ENCODE measurements at places on chromosomes 7 and 10.

DNA sequence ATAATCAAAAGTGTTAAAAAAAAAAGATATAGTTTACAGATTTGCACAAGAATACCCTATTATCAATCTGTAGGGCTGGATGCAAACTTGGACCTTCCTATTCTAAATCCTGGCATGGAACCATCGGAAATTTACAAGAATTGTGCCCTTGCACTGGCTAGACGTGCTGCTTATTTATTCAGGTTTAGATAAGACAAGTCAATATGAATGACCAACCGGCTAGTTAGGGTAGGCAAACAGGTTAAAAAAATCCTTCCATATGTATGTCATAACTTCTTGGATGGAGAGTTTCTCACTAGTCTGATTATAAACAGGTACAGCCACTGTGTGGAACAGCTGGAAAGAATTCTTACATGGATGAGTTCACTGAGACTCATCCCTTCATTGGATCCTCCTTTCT, 41.4 kb downstream of the PKD1L1 start:
- no peak for DNase-seq

GRCh38 chr7:26546508-26547053, 254.9 kb downstream of the SNX10 start:
- DNase-seq: no peak

- no peak for DNase-seq
Measured at GRCh38 chr10:131959841-131960240, 21.9 kb downstream of the BNIP3 start.

GRCh38 chr10:113474752-113475151, 78.1 kb upstream of the HABP2 start:
- DNase-seq: no peak

DNA sequence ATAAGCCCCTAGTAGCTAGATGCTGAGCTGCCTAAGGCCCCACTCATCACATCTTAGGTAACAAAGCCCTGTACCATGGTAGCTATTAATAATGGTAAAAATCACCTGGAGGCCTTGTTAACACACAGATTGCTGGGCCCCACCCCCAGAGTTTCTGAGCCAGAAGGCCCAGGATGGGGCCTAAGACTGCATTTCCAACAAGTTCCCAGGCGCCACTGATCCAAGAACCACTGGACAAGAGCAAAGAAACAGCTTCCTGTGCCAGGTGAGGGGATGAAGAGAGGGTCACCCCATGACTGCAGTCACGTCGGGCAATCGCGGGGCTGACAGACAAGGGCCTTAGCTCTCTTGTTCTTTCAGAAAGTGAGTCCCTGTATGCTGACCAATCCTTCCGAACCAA, 46.8 kb downstream of the ACSM6 start:
- DNase-seq: no peak

GRCh38 chr10:98916526-98917125, 319.0 kb downstream of the HPSE2 start:
- DNase-seq: no peak

- no peak for DNase-seq
Measured at GRCh38 chr7:85510287-85510686, 323.4 kb upstream of the SEMA3D start.

- peak; percentile 78 for DNase-seq
Measured at GRCh38 chr7:77330169-77330882, 85.8 kb downstream of the GSAP start.

GRCh38 chr7:40716052-40716451, 581.2 kb downstream of the SUGCT start:
- peak; percentile 27 for DNase-seq

DNA sequence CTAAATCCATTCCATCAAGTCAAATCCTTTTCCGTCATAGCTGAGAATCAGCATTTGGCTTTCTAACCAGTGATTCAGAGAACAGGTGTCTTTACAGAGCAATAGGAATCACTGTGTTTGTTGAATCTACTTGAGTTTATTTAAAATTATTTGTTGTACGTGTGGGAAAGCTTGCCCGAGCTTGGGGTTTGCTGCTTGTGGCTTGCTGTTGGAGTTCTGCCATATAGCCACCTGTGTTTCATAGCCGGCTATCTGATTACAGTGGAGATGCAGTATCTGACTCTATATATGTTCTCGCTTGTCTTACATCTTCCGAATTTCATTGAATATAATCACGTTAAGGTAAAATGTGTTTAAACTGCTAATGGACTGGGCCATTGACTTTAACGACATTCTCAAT, 274.3 kb upstream of the MKI67 start:
- no peak for DNase-seq

DNA sequence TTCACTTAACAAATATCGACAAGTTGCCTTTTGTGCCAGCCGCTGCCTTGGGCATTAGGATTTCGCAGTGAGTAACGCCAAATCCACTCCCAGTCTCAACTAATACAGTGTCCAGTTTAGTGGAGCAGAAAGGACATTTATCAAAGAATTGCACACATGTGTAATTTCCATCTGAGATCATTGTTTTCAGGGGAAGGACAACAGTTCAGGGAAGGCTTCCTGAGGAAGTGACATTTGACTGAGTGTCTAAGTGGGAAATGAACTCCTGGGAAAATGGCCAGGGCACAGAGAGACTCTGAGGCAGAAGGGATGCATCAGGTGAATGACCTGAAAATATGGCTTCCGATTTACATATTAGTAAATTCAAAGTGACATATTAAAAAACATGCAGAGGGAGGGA, 89.4 kb downstream of the ITGA8 start:
- no peak for DNase-seq

DNA sequence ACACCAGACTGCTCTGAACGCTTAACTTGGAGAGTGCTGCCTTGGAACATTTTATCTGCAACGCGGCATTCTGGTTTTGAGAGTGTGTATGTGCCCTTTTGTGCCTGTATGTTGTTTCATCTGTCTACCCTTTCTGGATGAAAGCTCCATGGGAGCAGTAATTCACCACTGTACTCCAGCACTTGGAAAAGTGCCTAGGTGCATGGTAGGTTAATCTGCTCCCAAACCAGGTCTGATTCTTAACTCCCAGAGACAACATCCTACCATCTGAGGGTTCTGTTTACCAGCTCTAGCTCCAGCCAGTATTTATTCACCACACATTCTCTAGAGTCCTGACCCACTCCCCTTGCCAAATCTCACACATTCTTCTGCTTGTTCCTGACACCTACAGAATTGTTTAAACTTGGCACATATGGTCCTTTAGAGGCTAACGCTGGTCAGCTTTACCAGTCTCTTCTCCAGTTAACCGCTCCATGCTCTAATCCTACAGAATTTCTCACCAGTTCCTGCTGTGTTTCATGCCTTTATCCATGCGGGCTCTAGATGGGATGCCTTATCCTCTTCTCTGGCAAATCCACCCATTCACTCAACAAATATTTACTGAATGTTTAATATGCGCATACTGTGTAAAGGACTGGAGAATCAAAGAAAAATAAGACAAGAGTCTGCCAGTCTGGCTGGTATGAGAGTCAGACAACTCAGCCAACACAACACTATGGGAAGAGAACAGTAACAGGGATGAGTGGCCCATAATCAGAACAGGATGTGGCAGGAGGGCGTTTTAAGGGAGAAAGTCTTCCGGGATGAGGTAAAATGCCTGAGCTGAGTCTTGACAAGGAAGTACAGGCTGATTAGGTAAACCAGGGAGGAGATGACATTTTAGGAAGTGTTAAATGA, 46.3 kb downstream of the MTPN start:
- DNase-seq: peak; percentile 76

GRCh38 chr10:33735464-33735923, 401.0 kb upstream of the NRP1 start:
- DNase-seq: peak; percentile 14

GRCh38 chr7:119397156-119397555, 875.8 kb upstream of the KCND2 start:
- DNase-seq: no peak

DNA sequence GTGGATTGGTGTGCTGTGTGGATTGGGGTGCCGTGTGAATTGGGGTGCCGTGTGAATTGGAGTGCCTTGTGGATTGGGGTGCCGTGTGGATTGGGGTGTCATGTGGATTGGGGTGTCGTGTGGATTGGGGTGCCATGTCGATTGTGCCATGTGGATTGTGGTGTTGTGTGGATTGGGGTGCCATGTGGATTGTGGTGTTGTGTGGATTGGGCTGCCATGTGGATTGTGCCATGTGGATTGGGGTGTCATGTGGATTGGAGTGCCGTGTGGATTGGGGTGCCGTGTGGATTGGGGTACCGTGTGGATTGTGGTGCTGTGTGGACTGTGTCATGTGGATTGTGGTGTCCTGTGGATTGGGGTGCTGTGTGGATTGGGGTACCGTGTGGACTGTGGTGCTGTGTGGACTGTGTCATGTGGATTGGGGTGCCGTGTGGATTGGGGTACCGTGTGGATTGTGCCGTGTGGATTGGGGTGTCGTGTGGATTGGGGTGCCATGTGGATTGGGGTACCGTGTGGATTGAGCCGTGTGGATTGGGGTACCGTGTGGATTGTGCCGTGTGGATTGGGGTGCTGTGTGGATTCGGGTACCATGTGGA, 120.6 kb upstream of the NPS start:
- no peak for DNase-seq

DNA sequence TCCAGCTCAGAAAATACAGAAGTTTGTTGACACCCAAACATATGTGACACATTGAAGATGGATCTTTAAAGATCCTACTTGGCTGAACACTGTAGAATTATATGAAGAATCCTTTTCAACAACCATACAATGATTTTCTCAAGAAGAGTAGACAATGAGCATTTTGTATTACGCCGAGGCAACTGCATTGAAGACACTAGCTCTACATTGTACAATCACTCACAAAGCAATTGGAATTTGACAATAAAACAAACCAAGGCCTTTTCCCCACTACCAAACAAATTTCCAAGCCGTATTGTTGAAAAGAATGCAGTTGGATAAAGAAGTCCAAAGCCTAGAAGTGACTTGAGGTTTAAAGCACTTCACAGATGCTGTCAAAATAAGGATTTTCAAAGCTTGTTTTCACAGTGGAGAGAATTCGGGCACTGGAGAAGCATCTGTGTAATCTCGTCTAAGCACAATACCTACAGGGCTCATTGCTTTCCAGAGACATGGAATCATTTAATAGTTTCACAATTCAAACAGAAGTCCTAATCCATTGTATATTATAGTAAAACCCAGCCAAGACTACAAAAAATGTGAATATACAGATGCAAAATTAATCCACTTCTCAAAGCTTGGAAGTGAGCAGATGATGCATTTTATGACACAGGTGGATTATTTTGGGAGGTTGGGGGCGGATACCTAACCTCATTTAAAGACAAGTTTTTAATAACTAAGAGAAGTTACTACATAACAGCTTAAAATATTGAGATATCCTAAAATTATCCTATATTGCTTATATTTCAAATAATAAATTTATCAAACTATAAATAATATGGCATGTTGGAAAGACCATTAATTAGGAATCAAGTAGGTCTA, 78.6 kb downstream of the SORCS1 start:
- DNase-seq: no peak

DNA sequence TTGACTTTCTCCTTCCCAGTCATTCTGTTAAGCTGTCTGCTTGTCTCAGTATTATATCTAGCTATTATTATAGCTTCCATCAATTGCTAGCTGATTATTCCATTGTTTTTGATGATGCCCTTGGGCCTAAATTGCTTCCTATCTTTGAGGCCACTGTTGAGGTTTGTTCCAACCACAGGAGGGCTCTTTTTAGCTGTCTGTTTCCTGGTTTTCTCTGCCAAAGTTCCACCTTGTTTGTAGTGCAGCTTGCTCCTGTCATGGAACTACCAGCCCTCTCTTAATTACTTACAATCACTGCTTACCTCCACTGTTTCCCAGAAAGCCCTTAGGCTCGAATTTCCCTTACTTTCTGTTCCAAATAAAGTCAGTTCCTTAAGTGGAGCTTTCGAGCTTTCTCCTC, 118.7 kb upstream of the SEC61G start:
- peak; percentile 30 for DNase-seq

DNA sequence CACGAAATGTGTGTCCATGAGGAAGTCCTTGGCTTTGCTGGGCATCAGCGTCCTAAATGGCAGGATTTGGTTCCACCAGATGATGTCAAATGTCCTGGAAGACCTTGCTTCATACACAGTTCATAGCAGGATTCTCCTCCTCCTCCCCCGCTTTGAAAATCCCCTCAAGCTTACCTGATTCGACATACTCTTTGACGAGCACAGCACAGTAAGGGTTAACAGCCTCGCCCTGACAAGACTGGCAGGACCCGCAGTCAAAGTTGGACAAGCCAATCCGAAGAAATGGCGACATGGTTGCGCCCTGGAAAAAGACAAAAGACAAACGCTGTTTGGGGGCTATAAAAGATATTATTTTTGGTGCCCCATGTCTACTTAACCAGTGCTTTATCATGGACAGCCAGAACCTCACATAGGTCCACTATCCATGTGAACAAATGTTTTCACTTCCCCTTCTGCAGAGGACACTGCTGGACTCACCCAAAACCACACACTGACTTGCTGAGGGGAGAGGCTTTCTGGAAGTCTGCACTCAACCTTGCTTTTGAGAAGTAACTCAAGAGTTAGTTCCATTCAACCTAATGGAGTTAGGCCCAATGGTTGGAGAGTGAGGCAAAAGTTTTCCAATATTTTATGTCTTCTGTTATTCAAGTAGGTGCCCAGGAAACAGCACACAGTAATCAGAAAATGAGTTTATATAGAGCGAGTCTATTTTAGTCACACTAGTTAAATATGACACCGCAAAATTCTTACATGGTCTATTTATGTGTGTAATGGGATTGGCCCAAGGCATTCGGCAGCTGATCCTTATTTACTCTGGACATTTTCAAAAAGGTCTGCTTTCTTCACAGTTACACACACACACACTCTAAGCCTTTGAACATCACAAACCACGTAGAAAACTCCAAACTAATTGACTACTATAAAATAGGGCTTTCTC, 65.0 kb downstream of the PRKCQ start:
- DNase-seq: no peak

GRCh38 chr10:29144126-29144525, 144.7 kb upstream of the LYZL1 start:
- no peak for DNase-seq

- no peak for DNase-seq
Measured at GRCh38 chr7:69134316-69134715, 464.0 kb upstream of the AUTS2 start.

DNA sequence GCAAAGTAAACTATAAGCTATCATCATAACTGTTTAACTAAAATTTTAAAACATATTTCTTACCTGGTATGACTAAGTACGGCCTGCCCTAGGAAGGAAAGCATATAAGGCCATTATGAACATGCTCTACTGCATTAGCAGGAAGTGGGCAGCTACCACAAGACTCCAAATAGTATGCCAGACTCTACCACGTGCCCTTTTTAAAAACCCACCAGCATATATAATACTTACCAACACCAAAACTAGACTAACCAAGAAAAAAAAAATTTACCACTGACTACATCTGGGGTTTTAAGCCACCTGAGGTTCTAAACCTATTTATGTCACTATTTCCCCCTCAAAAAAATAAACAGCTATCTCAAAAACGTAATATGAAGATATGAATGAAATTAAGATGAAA, 30.1 kb downstream of the NUDCD3 start:
- DNase-seq: no peak

DNA sequence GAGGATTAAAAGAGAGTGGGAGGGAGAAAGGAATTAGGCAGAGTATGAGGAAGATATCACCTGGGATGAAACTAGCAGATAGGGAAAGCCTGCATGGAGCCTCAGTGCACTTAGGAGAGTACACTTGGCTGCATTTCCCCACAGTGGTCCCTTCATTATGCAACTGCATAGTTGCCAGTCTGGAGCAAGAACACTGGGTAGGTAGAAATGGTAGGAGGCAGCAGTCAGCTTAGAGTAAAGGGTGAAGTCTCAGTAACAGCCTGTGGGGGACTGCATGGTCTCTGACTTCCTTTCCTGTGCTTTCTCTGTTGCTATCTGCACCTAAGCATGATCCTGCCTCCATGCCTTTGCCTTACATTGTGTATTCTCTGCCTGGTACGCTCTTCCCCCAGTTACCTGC, 14.0 kb upstream of the PCGF5 start:
- DNase-seq: no peak

Data from cardiac fibroblast (primary cell).